H4 (cell line): ENCODE measurements at places on chromosomes 12 and 14.
A peak's percentile ranks its signal among the peaks of the same experiment; 100 is the strongest.

GRCh38 chr14:77524536-77524935 is 25.9 kb upstream of the ISM2 start:
- DNase-seq = no peak

DNA sequence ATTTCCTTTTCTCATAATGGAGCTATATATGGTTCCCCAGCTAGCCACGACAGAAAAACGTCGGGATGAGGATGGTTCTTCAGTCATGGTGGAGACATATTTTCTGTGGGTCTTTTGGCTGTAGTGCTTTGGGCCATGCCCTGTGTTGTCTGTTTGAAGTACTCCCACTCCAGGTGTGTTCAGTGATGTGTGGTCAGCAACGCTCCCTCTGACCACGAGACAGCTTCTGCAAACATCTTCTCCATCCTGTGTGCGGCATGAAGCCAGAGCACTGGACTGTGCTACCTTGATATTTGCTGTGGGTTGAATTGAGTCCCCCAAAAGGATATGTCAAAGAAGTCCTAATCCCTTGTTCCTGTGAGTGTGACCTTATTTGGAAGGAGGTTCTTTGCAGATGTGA is 931.2 kb downstream of the NRXN3 start:
- DNase-seq = no peak

GRCh38 chr12:81800298-81801148 is 41.4 kb upstream of the PPFIA2 start:
- peak; percentile 65 for DNase-seq

DNA sequence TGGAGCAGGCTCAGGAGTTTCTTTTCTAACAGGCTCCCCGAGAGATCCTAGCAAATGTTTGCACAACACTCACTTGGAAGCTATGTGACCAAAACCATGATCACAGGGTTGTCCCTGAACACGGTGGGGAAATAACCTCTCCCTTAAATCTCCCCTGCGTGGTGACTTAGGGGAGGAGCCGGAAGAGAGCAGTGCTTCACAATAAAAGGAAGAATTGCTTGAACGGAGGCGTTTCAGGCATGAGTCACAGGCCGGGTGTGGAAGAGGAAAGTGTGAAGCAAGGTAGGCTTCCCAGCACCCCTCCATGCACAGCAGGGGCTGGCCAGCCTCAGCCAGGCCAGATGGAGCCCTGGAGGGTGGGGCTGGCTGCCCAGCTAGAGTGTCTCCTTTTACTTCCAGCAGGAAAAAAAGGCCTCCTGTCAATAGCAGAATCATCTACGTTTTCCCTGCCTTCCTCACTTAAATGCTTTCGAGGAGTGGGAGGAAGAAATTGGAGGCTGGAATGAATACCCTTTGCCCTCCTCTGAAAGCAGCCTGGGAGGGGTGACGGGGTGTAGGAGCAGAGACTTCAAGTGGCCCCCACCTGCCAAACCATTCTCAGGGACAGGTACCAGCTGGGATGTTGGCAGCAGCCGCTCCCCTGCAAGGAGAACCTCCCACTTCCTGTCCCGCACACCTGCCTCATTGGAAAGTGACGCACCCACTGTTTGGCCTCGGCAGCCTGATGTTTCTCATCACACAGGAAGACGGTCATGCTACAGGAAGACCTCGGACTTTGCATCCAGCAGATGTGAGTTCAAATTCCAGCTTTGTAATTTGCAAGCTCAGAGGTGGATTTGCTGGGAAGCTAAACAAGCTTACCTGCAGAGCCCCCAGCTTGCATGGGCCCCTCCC is 30.1 kb upstream of the PPP2R5C start:
- DNase-seq = peak; percentile 91

GRCh38 chr12:26378711-26379110 is 183.3 kb downstream of the SSPN start:
- no peak for DNase-seq

- no peak for DNase-seq
These were observed 9.5 kb downstream of the TBX3 start for GRCh38 chr12:114674251-114675047.

- peak; percentile 90 for DNase-seq
These were observed 258.4 kb downstream of the CACNA1C start for GRCh38 chr12:2311020-2311778.

- DNase-seq = no peak
These were observed 3.8 kb upstream of the SDSL start for GRCh38 chr12:113418213-113418879.

DNA sequence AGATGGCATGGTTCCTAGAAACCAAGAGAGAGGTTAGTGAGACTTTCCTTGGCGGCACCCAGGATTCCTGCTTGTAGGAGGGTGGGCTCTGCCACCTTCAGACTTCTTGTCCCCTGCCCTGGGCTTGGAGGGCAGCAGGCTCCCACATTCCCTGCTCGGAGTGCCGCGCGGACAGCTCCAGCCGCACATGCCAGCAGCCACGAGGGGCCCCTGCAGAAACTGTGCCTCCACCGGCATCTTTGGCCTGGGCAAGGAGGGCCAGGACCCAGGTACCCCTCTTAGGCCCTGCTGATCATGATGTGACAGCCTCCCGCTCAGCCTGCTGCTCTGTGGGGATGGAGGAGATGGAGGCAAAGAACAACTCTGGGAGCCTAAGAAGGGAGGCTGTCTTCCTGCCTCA is 62.3 kb downstream of the PRIMA1 start:
- no peak for DNase-seq

DNA sequence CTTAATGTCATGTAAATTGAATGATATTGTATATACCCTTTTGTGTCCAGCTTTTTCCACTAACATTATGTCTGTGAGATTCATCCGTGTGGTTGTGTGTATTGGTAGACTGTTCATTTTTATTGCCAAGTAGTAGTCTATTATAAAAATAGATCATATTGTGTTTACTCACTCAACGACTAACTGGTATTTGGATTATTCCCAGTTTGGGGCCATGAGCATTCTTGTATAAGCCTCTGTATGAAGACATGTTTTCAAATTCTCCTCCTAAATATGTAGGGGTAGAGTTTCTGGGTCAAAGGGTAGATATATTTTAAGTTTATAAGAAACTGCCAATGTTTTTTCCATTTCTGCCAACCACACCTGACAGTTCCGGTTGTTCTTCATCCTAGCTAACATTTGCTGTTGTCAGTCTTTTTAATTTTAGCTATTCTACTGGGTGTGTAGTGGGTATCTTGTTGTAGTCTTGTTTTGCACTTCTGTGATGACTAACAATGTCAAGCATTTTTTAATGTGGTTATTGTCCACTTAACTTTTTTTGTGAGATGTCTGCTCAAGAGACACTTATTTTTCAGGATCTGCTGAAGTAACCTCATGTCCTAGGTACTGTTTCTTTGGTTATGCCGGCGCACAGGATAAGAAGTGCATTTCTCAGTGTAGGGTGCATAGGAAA is 93.2 kb downstream of the DACT1 start:
- DNase-seq = no peak

GRCh38 chr12:46209914-46210872 is 58.6 kb downstream of the SLC38A1 start:
- DNase-seq = no peak

DNA sequence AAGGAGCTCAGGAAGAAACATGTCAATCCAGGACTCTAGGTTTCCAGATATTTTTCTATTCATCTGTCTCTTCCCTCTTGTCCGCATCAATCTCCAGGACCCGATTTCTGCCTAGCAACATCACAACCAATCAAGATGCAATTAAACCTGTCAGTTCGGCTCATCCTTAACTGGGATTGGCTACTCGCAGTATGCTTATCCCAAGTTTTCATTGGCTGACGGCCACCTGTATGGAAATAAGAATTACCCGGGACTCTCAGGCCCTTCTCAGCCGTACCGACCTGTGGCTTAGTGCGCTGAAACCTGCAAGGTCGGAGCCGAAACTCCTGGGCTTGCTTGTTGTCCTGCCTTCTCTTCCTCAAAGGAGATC is 20.4 kb upstream of the ATP5MC2 start:
- peak; percentile 31 for DNase-seq

- no peak for DNase-seq
These were observed 1.4 kb downstream of the WSB2 start for GRCh38 chr12:118059341-118060191.

DNA sequence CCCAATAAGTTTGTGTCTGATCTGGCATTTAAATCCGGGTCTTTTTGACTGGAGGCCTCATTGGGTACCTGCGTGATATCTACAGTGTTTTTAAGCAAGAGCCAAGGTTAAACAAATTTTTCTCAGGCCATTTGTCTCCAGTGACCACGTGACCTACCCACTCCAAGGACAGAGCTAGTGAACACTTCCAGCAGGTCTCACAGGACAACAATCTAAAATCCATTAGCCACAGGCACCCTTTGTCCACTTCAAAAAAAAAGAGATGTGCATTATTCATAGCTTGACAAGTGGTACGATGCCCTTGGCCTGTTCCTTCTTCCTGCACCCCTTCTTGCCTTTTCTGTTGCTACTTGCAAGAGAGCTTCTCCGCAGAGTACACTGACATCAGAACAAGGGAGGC is 109.6 kb upstream of the GSC start:
- DNase-seq = no peak

GRCh38 chr12:89539426-89540223 is 13.8 kb upstream of the POC1B start:
- DNase-seq = no peak
